ENCODE measurements at places on chromosomes 1 and 21.

DNA sequence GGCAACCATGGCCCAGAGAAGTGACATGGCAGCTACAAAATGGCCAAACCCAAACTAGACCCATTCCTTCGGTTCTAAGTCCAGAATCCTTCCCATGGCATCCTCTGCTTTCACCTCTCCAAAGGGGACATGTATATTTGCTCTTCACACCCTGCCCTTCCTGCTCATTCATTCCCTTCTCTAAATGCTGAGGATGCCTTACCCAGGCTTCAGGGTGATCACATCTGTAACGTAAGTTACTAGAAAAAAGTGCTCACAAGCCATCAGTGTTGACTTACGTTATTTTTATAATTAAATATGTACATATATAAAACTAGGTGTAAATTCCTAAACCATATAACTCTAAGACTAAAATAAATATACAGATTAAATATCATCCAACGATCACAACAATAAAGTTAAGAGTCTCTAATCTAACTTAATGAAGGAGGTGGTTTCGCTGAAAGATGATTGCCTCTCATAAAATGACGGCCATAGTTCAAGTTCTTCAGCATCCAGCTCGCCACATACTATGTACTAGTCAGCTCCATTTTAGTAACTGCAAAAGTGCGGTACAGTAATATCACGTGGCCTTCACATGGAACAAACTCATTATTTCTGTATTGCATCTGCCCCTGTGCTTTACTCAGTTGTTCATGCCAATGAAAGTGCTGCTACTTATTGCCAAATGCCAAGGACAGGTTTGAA, 74.6 kb downstream of the TENT5C start:
- DNase-seq = no peak

DNA sequence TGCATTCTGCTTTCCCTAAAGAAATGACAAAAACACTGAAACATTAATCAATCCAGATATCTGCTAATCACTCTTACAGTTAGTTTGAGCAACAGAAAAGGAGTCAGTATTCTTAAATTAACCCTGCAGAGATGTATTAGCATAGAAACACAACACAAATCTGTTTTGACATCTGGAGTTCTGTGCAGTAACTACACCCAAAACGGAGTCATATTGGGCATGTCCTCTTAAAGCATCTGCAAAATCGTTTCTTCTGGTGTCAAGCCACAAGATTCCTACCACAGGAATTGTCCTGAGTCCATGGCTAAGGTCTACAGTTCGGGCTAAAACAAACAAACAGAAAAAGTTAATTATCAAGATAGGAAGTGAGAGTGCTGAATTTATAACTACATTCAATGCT, 332.1 kb upstream of the PKN2 start:
- no peak for DNase-seq

- DNase-seq = no peak
Observed at GRCh38 chr1:181504399-181504842, 21.1 kb downstream of the CACNA1E start.

- DNase-seq = no peak
Observed at GRCh38 chr1:89786628-89787214, 34.1 kb upstream of the LRRC8D start.

DNA sequence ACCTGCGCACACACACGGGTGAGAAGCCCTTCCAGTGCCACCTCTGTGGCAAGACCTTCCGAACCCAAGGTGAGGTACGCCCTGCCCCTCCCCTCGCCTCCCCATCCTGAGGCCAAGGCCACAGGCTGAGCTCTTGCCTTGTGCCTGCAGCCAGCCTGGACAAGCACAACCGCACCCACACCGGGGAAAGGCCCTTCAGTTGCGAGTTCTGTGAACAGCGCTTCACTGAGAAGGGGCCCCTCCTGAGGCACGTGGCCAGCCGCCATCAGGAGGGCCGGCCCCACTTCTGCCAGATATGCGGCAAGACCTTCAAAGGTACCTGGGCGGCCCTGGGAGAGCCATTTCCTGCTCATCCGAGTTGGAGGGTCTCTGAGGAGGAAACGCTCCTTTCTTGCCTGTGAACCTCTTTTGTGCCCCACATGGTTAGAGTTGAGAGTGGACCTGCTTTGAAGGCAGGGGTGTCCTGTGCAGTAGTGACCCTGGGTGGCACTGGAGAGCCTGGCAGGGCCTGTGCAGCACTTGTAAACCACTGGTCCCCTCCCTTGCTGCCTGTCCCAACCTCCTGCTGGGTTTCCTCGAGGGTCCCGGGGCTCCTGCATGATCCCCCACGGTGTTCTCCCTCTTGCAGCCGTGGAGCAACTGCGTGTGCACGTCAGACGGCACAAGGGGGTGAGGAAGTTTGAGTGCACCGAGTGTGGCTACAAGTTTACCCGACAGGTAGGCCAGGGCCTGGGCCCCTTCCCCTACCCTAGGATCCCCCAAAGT, 8.5 kb downstream of the ZBTB48 start:
- no peak for DNase-seq

GRCh38 chr1:78303620-78304019, 187.2 kb upstream of the PTGFR start:
- DNase-seq = no peak

- DNase-seq = no peak
Observed at GRCh38 chr1:235265900-235266299, 62.1 kb downstream of the ARID4B start.

GRCh38 chr1:8818325-8818775, 910 bp upstream of the RERE start:
- no peak for DNase-seq

- DNase-seq = no peak
Observed at GRCh38 chr1:100448366-100448765, 89.6 kb upstream of the GPR88 start.

GRCh38 chr1:245337829-245338484, 183.2 kb downstream of the KIF26B start:
- no peak for DNase-seq

- DNase-seq = no peak
Observed at GRCh38 chr1:59532102-59532501, 235.2 kb downstream of the FGGY start.

GRCh38 chr21:31042080-31042464, 3.8 kb upstream of the KRTAP19-8 start:
- DNase-seq = no peak

- no peak for DNase-seq
Observed at GRCh38 chr1:160437432-160438316, 37.3 kb downstream of the VANGL2 start.

GRCh38 chr21:38804030-38804788, 1.5 kb upstream of the ETS2 start:
- no peak for DNase-seq

- DNase-seq = no peak
Observed at GRCh38 chr21:44093761-44094160, 13.4 kb upstream of the PWP2 start.

GRCh38 chr1:79499541-79499940, 493.0 kb upstream of the ADGRL4 start:
- no peak for DNase-seq

GRCh38 chr1:116243333-116244054, 129.6 kb upstream of the ATP1A1 start:
- no peak for DNase-seq

GRCh38 chr1:203182387-203182953, 4.0 kb downstream of the CHI3L1 start:
- no peak for DNase-seq

DNA sequence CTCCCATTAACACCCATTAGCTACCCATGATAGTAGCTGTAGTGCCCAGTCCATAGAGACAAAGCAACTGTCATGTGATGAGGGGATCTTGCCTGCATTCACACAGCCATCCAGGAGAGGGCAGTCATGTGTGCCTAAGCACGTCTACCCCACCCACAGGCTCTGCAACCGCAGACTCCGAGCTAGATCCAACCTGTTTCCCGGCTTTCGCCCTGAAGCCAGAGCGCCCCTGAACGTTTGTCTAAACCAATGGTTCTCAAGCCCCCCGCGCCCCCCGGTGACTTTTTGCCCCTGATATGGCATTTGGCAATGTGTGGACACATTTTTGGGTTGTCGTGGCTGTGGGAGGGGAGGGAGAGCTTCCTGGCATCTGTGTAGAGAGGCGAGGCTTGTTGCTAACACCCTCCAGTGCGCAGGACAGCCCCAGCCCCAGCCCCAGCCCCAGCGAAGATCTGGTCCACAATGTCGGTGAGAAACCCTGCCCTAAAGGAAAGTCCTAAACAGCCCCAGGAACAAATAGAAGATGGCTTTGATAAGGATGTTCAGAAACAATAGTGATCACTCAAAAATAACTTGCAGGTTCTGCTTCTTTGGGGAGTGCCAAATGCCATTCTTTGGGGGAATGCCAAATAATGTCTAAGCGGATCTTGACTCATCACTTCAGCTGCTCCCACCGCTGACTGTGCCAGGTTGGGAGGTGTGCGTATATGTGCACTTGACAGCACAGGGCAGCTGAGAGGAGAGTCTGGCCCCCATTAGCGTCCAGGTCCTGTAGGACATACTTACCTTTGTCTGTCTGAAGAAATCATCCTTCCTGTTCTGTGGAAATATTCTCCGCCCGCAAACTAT, 34.5 kb downstream of the SLC44A3 start:
- peak; percentile 44 for DNase-seq

GRCh38 chr1:204736836-204737235, 51.3 kb upstream of the LRRN2 start:
- DNase-seq = no peak

- no peak for DNase-seq
Observed at GRCh38 chr1:203306089-203306964, 1.0 kb downstream of the BTG2 start.

DNA sequence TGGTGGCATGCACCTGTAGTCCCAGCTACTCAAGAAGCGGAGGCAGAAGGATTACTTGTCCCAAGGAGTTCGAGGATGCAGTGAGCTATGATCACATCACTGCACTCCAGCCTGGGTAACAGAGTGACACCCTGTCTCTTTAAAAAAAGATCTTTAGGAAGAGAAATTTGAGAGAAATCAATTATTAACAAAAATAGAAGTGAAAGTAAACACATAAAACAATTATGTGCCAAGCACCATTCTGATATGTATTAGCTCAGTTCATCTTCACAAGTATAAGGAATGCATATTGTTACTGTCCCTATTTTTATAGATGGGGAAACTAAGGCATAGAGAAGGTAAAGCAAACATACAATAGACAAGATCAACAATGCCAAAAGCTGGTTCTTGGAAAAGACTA, 48.1 kb downstream of the MATN1 start:
- DNase-seq = no peak
